ENCODE measurements at places on chromosomes 12 and 14. TPM values are rescaled to one million over a fixed set of nuclear protein-coding genes. Genes with fewer than 3 reads are reported as not detected.

Gene LRRC9
- not detected for total RNA-seq

Gene SLC38A4
- not detected for total RNA-seq

Gene GUCY2C
- not detected for total RNA-seq

Gene SPX
- total RNA-seq = 2.3 TPM

Gene GLIPR1L2
- not detected for total RNA-seq

Gene FOXA1
- total RNA-seq = 5.3 TPM

Gene AKAP6
- total RNA-seq = 0.54 TPM

Gene BTG1
- total RNA-seq = 79.8 TPM

Gene ACOT6
- not detected for total RNA-seq

Gene VRK1
- 24.8 TPM for total RNA-seq

Gene PLEKHD1
- total RNA-seq = not detected

Gene NELL2
- not detected for total RNA-seq

Gene TAS2R9
- total RNA-seq = not detected

Gene RTN1
- total RNA-seq = not detected

Gene SLC41A2
- total RNA-seq = 18.7 TPM

Gene CPM
- 5.3 TPM for total RNA-seq

Gene ABCC9
- total RNA-seq = not detected

Gene MMP14
- 0.55 TPM for total RNA-seq

Gene KRT8
- total RNA-seq = 4,320 TPM

Gene RNASE2
- total RNA-seq = not detected

Gene GATC
- 24.1 TPM for total RNA-seq

Gene KLRC2
- total RNA-seq = 1.6 TPM

Gene B4GALNT3
- 0.75 TPM for total RNA-seq

Gene KRT77
- total RNA-seq = not detected

Gene KRT85
- not detected for total RNA-seq
